T-cell (primary cell): ENCODE measurements at places on chromosomes 12 and 14.

GRCh38 chr12:4270831-4271716 lies 2.5 kb upstream of the CCND2 start:
- DNase-seq = no peak

- no peak for DNase-seq
These were observed 126.3 kb downstream of the CCDC60 start for GRCh38 chr12:119460876-119461275.

- no peak for DNase-seq
These were observed 15.7 kb upstream of the AMN start for GRCh38 chr14:102906616-102907302.

DNA sequence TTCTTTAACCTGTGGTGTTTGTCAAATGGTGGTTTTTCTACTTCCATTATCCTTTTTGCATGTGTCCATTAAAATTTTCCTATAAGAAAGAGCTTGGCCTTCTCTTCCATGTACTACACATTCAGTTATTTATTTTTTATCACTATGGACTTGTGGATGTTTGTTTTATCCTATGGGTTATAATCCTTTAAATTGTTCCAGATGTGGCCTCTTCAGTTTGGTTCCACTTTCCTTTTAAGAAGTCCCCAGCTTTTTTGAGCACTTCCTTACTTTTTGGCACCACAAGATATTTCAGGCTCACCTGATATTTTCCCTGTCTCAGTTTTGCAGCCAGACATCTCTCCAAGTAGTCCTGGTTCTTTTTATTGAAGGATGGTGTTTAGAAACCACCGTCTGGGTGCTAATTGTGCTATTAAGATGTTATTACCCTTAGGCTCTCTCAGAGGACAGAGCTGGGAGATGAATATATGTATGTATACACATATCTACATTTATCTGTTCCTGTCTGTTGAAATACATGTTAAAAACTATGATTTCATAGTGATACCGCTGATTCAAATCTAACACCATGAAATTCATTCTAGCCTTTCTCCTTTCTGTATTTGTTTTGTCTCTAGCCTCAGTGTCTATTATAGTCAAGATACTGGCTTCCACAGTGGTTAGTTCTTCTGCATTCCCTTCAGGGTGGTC lies 408.5 kb upstream of the RGS6 start:
- no peak for DNase-seq

DNA sequence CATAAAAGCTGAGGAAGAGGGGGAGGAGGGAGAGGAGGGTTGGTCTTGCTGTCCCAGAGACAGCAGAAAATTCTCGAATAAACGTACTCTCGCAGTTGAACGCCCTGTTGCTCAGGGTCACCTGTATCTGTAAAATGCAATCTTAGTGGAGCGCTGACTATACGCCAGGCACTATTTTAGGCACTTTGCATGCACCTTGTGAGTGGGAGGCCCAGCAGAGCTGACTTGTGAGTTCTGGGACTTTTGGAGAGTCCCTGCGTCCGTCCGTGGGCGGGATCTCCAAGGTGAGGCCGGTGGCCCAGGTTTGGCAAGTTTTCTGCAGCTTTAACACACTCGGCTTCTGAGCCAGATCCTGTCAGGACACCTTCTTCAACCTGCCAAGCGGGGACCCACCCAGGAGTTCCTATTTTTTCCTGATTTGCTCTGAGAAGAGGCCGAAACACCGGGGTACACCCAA lies 32.5 kb upstream of the PLEKHG6 start:
- no peak for DNase-seq

- no peak for DNase-seq
These were observed 47.7 kb upstream of the PTCSC3 start for GRCh38 chr14:36224176-36224575.

- DNase-seq = no peak
These were observed 79.5 kb upstream of the C14orf180 start for GRCh38 chr14:104499784-104500760.

GRCh38 chr14:69808919-69809808 lies 12.1 kb upstream of the SLC10A1 start:
- DNase-seq = no peak

DNA sequence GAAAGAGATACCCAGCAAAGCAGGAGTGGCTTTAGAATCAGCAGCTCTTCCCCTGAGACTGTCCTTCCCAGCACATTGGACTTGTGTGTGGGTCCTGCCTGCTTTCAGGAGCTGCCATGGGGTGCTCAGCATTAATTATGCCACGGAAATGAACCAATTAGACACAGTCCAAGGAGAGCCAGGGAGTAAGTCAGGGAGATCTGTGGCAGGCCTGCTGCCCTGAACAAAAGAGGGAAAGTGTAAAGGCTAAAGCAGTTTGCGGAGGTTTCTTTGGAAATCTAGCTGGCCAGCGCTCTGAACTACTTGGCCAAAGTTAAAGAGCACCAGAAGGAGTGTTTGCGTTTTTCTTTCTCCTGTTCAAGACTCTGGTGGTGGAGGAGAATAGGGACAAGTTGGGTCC lies 65.7 kb upstream of the SRSF5 start:
- no peak for DNase-seq

DNA sequence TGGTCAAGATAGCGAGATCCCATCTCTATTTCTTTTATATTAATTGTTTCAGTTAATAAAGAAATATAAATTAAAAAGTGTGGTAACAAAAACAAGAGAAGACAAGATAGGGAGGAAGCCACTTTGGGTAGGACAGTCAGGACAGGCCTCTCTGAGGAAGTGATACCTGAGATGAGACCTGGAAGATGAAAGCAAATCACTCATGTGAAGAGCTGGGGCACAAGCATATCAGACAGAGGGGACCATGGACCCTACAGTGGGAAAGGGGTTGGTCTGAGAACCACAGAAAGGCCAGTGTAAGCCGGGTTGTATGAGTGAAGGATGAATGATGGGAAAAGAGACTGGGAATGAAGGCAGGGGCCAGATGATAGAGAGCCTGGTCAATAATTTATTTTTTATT lies 1.8 kb upstream of the MED6 start:
- no peak for DNase-seq

- DNase-seq = no peak
These were observed 1170.7 kb downstream of the FSCB start for GRCh38 chr14:43336351-43336750.

DNA sequence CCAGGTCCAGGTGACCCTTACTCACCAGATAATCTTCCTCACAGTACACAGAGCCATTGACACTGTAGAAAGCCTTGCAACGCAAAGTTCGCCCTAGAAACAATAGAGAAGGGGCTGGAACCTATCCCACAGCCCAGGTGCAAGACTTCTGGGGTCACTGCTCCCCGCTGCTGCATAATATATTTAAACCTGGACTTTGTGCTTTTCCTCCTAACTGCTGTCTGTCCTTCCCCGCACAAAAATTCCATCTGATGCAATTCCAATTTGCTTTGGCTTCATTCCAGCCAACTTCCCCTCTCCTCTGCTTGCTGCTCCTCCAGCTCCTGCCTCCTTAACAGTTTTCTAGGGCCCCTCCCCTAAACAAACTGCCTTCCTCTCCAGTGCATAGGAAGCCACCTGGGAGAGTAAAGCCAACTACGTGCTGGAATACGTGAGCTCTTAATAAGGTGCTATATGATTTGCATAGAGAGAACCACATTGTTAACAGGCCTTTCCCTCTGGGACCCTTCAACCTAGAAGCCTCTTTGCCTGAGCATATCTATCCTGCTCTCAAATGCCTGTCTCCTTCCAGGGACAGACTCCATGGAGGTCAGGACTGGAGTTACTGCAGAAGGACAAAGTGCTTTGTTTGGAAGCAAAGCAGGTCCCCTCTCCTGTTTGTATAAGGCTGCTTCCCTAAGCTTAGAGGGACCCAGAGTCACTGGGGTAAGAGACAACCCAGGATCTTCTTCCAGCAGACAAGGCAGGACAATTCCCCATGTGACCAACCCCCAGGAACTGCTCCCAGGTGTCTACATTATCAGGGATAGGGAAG lies 5.5 kb downstream of the AJUBA start:
- no peak for DNase-seq

DNA sequence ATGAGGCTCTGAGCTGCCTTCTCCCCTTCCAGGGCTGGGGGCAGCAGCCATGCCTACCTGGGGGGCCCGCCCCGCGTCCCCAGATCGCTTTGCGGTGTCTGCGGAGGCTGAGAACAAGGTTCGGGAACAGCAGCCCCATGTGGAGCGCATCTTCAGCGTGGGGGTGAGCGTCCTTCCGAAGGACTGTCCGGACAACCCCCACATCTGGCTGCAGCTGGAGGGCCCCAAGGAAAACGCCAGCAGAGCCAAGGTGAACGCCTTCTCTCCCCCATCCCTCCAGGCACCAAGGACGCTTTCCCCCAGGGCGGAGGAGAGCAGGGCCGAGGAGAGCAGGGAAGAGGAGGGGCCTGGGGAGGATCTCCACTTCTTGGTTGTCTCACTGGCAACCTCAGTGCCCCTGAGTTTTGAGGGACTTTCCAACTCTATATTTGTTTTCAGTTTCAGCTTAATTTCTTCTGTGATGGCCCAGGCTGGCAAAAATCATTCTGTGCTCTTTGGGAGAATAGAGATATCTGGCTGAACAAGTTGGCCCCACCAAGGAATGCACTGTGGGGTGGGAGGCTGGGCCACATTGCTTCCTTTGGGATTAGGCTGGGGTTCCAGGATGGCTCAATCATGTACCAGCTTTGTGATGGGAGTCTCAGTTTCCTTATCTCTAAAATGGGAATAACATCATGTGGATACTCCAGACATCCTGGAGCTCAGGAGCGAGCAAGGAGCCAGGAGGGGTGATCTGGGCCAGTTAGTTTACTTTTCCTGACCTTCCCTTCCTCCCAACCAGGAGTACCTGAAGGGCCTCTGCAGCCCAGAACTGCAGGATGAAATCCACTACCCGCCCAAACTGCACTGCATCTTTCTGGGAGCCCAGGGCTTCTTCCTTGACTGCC lies 1.2 kb downstream of the KHNYN start:
- DNase-seq = peak; percentile 41

GRCh38 chr14:72777636-72778035 lies 116.3 kb downstream of the DPF3 start:
- no peak for DNase-seq

DNA sequence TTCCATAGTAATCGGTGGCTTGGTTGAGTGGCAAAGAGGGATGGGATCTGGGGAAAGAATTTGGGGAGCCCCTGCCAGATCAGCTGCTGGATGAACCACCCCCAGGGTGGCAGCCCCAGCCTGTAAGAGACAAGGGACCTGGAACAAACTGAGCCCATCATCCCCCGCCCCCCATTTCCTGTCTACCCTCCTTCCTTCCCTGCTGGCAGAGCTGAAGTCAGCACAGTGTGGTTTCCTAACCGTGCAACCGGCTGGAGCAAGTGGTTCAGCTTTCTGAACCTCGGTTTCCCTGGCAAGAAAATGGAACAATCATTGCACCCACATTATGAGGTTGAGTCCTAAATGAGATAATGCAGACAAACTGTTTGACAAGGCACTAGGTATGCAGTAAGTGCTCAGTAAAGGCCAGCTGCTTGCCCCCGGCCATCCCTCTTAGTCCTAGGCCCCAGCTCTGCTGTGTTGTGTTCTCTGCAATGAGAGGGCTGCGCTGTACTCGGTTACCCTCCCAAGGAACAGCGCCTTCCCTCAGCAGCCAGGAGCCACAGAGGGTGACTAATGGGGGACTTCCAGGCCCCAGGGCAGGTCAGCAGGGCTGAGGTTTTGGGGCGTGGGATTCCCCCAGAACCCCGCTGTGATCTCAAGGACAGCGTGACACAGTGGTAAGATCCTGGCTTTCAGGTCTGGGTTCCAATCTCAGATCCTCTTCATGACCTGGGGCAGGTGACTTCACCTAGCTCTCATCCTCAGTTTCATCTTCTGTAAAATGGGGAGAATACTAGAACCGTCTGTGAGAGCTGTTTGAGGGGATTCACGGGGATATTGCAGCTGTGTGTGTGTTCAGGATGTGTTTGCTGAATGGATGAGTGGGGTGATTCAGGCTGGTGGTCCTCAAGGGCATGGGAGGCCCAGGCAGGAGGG lies 16.5 kb downstream of the SELPLG start:
- DNase-seq = peak; percentile 81

GRCh38 chr14:34003691-34004090 lies 52.8 kb upstream of the EGLN3 start:
- no peak for DNase-seq

GRCh38 chr12:51488281-51488680 lies 63.6 kb downstream of the SLC4A8 start:
- no peak for DNase-seq

DNA sequence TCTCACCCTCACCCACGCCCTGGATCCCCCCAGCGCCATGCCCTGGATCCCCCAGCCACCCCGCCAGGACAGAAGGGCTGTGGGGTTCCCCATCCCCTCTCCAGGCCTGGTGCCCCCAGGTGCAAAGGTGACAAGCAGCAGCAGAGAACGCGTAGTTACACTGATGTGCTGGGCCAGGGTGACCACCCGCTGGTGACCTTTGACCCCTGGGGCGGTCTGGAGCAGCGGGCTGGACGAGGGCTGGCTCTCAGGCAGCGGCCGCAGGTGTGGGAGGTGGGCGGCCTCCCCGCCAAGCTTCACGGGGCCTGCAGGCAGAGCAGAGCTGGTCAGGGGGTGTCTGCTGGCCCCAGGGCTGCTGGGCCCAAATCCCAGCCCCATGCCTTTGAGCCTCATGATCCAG lies 40.1 kb downstream of the RFLNA start:
- no peak for DNase-seq

DNA sequence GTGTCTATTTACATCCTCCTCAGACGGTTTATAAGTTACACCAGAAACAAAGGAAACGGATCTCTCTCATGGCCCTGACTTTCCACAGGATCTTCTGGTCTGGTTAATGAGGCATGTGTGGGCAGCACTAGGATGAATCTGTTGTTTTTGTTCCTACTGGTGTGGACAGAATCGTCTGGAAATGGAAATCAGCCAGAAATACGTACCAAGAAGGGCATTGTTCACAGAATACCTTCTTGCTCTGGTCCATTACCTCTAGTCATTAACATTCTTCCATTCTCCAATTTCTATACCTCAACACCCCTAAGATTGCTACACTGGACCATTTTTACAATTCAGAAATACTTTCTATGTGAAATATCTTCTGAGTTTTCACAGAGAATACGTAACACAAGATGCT lies 86.0 kb downstream of the TPH2 start:
- no peak for DNase-seq

DNA sequence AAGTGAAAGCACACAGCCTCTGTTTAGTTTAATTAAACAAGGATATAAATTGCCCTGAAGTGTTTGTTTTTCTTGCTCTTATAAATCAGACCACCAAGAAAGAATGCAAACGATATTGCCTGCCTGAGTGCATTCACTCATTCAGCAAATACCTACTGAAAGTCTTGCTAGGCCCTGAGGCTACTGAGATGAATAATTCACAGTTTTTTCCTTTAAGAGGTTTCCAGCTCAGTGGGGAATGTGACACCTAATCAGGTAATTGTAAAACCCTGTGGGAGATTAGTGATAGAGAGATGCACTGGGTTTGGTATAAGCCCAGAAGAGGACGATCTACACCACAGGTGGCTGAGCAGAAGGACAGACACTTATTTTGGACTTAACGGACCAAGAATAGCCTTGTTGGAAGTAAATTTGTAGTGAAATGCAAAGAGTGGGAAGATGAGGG lies 151.4 kb downstream of the SLC35F4 start:
- no peak for DNase-seq

GRCh38 chr12:130796985-130797686 lies 41.9 kb downstream of the STX2 start:
- DNase-seq = peak; percentile 27
